ENCODE measurements at places on chromosomes 7 and 10.

DNA sequence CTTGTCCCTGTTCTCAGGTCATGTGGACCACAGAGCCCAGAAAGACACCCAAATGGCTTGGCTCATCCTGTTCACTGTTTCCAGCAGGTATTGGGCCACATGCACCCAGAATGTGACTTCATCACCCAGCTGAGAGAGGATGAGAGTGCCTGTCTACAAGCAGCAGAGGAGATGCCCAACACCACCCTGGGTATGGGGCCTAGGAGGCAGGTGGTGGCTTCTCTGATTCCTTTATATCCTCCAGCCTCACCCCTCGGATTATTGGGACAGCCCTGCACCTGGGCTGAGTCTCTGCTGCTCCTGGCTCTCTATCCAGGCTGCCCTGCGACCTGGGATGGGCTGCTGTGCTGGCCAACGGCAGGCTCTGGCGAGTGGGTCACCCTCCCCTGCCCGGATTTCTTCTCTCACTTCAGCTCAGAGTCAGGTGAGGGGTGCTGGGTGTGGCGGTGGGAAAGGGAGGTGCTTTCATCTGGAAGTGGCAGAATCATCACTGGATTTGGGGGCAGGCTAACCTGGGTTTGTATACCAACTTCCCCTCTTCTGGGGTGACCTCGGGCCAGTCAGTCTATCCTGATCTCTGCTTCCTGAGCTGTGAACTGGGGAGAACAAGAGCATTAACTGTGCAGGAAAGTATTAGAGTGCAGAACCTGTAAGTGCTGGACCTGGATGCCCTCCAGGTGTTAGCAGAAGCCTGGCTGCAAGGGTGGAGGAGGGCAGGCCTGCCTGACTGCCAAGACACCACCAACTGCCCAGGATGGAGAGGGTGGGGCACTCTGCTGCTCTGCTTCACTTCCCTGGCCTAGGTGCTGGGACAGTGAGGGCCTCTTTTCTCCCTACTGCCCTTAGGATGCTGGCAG, 5.2 kb downstream of the GHRHR start:
- DNase-seq: no peak

DNA sequence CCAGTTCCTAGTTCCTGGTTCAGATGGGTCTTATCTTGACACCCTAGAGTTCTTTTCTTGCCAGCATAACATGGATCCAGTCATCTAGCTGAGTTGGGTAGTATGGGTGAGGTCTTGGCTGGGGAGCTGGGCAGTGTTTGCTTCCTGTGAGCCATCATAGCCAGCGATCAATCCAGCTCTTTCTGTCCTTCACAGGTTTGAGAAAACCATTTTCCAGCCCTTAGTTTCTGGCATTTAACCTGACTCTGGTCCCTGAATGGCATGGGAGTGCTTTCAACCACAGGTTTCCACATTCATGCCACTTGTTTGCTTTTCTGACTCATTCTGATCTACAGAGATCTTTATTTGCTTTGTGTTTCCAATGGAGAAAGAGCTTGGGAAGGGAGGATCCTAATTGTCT, 8.6 kb downstream of the SLC13A1 start:
- DNase-seq: no peak

DNA sequence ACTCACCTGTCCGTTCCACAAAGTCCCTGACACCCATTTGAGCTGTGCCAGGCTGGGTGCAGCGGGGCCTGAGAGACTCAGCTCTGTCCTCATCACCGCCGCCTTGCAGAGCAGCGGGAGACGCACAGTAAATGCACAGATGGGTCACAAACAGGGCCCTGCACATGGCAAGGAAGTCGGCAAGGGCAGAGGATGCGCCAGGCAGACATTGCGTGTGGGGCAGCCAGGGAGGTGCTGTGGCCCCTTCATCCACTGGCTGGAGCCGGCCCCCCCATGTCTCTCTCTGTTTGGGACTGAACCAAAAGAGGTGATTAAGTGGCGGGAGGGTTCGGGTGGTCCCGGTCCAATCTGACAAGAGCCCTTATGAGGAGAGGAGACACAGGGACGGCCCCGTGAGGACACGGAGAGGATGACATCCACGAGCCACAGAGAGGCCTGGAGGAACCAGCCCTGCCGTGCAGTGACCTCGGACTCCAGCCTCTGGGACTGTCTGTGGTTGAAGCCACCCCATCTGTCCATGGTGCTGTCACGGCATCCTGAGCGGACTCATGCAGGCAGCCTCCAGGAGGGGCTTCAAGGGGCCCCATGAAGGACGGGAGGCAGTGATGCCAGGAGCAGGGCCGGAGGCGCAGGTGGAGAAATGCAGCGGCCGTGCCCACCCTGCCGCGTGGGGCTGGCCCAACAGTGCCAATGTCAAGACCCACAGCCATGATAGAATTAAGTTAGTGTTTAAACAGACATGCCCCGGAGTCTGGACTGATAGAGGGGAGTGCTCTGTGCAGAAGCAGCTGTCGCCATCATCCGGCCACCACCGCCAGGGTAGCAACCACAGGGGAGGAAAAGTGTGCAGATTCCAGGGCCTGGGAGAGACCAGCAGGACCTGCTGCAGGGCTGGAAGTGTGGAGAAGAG, 28.4 kb upstream of the FOXL3 start:
- DNase-seq: no peak

- DNase-seq: no peak
Measured at GRCh38 chr10:76411729-76412435, 980.5 kb downstream of the LRMDA start.

DNA sequence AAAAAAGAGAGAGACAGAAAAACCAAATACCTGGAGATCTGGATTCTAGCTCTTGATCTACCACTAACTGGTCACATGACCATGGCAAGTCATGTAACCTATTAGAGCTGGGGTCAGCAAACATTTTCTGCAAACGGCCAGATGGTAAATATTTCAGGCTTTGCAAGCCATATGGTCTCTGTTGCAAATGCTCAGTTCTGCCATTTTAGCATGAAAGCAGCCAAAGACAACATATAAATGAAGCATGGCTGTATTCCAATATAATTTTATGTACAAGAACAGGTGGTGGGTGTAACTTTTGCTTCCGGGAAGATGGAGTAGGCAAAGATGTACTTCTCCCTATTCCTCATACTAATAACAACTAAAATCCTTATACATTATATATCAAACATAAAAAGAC, 6.7 kb downstream of the FRA10AC1 start:
- DNase-seq: no peak

GRCh38 chr7:151455690-151456089, 15.7 kb upstream of the CRYGN start:
- no peak for DNase-seq

DNA sequence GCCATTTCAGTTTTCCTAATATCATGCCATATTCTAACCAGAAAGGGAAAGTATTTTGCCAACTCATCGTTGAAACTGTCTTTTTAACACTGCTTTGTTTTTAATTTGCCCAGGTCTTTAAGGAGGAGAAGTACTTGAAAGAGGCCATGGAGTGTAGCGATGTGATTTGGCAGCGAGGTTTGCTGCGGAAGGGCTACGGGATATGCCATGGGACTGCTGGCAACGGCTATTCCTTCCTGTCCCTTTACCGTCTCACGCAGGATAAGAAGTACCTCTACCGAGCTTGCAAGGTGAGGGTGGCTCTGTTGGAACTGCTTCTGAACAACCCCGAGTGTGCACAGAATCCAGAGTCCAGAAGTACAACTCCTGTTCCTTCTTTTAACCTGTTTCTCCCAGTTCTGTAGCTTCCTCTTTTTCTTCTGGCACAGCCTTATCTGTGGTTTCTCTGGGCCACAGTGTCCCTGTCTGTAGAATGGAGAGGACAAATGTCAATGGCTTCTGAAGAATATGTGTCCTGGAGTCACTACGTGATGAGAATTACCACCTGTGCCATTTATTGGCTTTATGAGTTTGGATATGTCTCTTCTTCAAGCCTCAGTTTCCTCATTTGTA, 60.1 kb downstream of the LANCL2 start:
- no peak for DNase-seq

DNA sequence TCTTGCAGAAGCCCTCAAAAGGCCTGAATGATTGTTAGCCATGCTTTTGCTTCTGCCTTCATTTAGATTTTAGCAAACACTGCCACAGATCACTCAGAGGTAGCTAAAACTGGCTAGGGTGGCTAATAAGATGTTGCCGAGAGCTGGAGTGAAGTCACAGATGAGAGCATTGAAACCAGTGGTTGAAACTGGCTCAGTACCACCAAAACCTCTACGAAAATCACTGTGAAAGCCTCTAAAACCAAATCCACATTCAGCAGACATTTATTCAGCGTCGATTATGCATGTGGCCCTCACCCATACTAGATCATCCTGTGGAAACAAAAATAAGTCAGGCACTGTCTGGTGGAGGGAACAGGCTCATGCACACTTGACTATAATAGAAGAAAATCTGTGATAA, 50.8 kb downstream of the PIK3CG start:
- peak; percentile 77 for DNase-seq

GRCh38 chr7:157513162-157513621, 176.4 kb downstream of the DNAJB6 start:
- DNase-seq: no peak

DNA sequence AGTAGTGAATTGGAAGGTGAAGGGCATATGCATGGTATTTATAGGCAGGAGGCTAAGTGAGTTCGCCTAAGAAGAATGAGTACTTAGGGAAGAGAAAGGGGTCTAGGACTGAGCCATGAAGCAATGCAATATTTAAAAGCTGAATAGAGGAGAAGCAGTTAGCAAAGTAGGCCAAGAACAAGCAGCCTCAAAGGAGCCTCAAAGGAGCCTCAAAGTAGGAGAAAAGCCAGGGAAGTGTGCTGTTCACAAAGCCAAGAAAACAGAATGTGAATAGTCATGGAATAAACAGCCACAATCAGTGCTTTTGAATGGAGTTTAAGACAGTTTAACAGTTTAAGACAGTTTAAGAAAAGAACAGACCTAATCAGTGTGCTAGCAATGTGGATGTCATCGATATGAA, 762.0 kb downstream of the SORCS1 start:
- no peak for DNase-seq

DNA sequence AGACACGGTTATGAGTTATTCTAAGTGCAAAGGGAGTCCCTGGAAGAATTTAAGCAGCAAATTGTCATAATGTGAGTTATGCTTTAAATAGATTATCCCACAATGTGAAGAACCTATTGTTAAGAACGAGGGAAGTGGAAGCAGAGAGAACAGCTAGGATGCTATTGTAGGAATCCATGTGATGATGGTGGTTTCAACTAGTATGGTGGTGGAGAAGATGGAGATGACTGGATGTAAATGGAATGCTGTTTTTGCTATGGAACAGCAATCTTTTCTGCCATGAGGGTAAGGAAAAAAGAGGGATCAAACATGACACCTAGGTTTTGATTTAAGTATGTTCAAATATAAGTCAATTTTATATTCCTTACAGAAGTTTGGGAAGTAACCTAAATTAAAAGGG, 191.3 kb downstream of the RNF133 start:
- no peak for DNase-seq

GRCh38 chr10:115638246-115638645, 545.1 kb downstream of the ATRNL1 start:
- no peak for DNase-seq

DNA sequence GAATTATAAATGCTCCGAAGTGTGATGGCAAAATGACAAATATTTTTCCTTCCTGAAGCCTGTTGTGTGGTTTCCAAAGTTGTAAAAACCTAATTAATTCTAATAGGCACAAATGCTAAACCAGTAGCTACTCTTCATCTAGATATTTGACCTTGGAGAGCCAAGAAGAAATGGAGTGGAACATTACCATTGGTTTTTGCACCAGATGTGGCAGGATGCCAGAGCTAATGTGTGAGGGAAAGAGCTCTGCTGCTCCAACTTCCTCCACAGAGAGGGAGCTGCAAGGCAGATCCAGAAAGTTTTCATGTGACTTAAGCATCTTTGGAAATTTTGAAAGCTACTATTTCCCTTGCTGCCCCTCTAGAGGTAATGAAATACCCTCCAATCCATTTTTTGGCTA, 65.1 kb upstream of the HPS1 start:
- no peak for DNase-seq

DNA sequence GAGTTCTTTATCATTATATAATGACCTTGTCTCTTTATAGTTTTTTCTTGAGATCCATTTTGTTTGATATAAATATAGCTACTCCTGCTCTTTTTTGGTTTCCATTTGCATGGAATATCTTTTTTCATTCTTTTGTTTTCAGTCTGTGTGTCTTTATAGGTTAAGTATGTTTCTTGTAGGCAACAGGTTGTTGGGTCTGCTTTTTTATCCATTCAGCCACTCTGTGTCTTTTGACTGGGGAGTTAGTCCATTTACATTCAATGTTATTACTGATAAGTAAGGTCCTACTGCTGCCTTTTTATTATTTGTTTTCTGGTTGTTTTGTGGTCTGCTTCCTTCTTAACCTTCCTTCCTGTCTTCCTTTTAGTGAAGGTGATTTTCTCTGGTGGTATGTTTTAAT, 21.1 kb downstream of the GALNT11 start:
- DNase-seq: no peak

DNA sequence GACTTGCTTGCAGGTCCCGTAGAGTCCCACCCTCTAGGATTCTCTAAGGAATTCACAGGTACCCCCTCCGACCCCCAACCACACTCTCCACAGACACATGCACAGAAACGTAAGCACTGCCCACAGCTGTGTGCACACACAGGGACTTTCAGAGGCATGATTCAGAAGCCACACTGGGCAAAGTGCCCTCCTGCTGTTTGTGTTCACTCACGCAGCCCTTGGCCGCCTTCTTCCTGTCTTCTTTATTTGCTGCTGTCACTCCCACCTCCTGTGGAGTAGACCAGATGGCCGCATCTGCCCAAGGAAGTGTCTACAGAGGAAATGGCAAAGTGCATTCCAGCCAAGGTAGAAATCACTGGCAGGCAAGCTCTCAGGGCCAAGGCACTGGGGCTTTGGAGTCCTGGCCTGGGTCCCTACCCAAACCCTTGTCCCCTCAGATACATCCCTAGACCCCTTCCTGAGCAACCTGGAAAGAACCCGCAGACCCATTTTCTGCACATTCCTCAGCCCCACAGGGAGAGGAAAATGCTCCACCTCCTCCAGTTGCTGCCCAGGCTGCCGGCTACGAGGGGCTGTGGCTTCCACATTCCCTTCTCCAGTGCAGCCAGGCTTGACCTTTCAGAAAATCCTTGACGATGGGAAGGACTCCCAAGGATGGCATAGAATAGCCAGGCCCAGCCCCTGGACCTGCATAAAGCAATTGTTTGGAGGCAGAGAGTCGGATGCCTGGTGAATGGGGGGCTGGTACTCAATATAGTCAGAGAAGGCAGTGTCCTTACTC, 21.6 kb upstream of the GIMAP8 start:
- peak; percentile 43 for DNase-seq

DNA sequence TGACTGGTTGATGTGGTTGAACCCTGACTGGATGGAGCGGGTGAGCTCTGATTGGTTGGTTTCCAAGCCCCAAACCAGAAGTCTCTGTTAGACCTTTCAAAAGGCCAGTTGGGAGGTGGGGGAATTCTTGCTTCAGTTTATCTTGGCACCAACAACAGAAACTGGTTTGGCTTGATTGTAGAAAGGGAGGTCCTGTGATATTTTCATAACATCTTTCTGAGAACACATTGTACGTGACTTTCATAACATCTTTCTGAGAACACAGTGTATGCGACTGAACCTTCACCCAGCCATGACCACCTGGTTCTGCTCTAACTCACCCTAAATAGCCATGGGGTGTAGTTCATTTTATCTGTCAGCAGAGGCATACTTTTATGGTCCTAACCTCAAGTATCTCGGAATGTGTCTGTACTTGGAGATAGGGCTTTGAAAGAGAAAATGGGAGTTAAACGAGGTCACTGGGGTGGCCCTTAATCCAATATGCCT, 88.3 kb downstream of the GALNT17 start:
- no peak for DNase-seq

GRCh38 chr7:11193131-11193867, 219.6 kb downstream of the PHF14 start:
- no peak for DNase-seq

GRCh38 chr7:134459981-134460380, 1.1 kb upstream of the AKR1B1 start:
- DNase-seq: no peak

- DNase-seq: no peak
Measured at GRCh38 chr10:23481363-23481961, 42.6 kb downstream of the OTUD1 start.

Data from stimulated activated naive CD8-positive, alpha-beta T cell treated with anti-CD3 and anti-CD28 coated beads, Interleukin-15, amount 100 ng/mL, for 72 hours (primary cell).